Right ventricle myocardium superior (tissue), 1 donor: ENCODE measurements at places on chromosomes 1 and 21. TPM values are rescaled to one million over a fixed set of nuclear protein-coding genes. Genes with fewer than 3 reads are reported as not detected.

The PRKCZ gene
- total RNA-seq: 13.5 TPM

The SLC44A5 gene
- 0.62 TPM for total RNA-seq

The OR4F16 gene
- not detected for total RNA-seq

The MASP2 gene
- not detected for total RNA-seq

The ALDH4A1 gene
- total RNA-seq: 29.3 TPM

The ZMYND12 gene
- total RNA-seq: 0.78 TPM

The KRTAP13-4 gene
- total RNA-seq: not detected

The XCL1 gene
- 0.48 TPM for total RNA-seq

The NCSTN gene
- 57.9 TPM for total RNA-seq

The ZP4 gene
- not detected for total RNA-seq

The NFASC gene
- total RNA-seq: 11.1 TPM

The MYBPH gene
- total RNA-seq: not detected

The TNFRSF1B gene
- total RNA-seq: 13.7 TPM

The SETD4 gene
- 10.7 TPM for total RNA-seq

The HES3 gene
- not detected for total RNA-seq

The C8A gene
- not detected for total RNA-seq

The GBP2 gene
- 11.1 TPM for total RNA-seq

The INSRR gene
- total RNA-seq: 0.40 TPM

The DNASE2B gene
- not detected for total RNA-seq
